ENCODE measurements at places on chromosomes 5 and 9. TPM values are rescaled to one million over a fixed set of nuclear protein-coding genes. Genes with fewer than 3 reads are reported as not detected.

SH3RF2 gene
- total RNA-seq = 18.9 TPM

DNA sequence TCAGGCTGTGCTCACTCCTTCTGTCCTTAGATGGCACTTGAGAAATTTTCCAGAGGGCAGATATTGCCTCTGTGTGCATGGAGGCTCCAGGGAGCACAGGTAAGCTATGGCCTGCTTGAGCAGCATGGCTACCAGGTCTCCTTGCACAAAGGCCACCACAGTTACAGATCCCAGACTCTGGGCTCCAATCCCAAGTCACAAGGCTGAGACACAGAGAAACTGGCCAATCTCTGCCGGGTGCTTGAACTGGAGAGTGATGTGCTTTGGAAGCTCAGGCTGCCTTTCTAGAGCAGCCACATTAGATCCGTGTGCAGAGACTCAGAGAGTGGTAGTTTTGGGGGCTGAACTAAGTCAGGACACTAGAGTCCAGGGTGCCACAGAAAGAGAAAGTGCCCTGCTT is 145.7 kb downstream of the SEMA6A start:
- no peak for DNase-seq

C5orf58 gene
- 2.4 TPM for total RNA-seq

- DNase-seq = no peak
These were observed 288.6 kb downstream of the ICE1 start for GRCh38 chr5:5711112-5711511.

DNA sequence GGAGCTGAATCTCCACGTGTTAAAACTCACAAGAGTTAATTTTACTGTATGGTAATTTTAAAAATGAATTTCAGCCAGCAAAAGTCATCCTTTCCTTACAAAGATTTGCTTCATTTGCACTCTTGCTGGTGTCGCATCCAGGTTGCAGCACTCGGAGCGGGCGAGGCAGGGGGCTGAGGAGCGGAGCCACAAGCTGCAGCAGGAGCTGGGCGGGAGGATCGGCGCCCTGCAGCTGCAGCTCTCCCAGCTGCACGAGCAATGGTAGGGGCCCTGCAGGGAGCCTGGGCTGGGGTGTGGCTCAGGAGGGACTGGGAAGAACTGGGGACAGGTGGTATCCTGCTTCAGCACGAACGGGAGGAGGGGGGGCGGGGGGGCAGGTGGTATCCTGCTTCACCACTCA is 27.1 kb downstream of the HNRNPH1 start:
- DNase-seq = no peak

- peak; percentile 92 for DNase-seq
These were observed 94.4 kb upstream of the IFNE start for GRCh38 chr9:21576331-21577189.

GRCh38 chr9:136359774-136360718 is 3.5 kb downstream of the DNLZ start:
- no peak for DNase-seq

NPR3 gene
- 0.29 TPM for total RNA-seq

DNA sequence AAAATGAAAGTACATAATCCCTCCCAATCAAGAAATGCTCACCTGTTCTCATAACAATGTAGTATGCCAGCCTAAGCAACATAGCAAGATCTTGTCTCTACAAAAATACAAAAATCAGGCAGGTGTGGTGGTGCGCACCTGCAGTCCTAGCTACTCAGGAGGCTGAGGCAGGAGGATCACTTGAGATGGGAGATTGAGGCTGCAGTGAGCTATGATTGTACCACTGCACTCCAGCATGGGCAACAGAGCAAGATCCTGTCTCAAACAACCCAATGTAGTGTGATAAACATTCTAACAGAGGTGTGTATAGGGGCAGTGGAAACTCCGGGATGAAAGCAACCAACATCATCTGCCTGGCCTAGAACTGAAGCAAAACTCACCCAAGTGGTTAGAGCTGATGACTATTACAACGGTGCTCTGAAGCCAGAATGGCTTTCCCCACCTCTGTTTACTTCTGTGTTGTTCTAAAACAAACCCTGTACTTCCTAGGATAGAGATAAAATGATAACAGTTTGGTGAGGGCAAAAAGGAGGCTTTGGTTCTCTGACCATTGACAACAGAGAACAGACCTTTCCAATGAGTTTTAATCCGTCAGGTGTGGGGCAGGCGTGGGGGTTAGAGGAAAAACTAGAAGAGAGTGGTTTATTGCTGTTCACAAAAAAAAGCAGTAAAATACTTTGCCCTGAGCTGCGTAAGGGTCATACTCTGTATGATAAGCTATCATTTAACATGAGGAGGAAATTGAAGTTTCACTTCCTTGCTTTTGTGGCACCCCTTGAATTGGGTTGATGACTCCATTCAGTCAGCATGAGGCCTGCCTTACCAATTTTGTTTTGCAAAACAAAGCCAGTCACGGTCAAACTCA is 18.9 kb downstream of the WNT8A start:
- DNase-seq = no peak

- no peak for DNase-seq
These were observed 2263.8 kb upstream of the ACO1 start for GRCh38 chr9:30120666-30121065.

GRCh38 chr9:98256756-98257155 is 1.3 kb upstream of the TBC1D2 start:
- DNase-seq = no peak

- no peak for DNase-seq
These were observed 26.8 kb upstream of the STXBP1 start for GRCh38 chr9:127585161-127585819.

GRCh38 chr9:132231019-132231701 is 69.3 kb downstream of the NTNG2 start:
- DNase-seq = no peak

- no peak for DNase-seq
These were observed 412.5 kb upstream of the POU5F2 start for GRCh38 chr5:94153736-94154450.

RNF183 gene
- not detected for total RNA-seq

DNA sequence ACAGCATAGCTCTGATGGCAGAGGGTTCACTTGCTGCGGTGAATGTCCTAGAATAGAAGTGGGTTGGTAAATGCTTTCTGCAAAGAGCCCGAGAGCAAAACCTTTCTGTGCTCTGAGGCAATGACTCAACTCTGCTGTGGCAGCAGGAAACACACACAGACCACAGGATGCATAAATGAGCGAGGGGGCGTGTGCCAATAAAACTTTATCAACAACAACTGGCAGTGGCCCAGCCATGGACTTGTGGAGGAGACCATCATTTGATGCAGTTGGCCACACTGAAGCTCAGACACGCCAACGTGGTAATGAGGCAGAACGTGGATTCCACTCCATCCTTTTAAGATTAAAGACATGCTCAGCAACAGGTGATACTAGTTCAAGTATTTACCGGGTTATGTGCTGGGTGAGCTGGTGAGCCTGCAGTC is 6.8 kb downstream of the MRPL36 start:
- peak; percentile 97 for DNase-seq

GRCh38 chr9:34653151-34654072 is 1.4 kb downstream of the IL11RA start:
- DNase-seq = no peak

GRCh38 chr9:2248768-2249265 is 233.7 kb downstream of the SMARCA2 start:
- DNase-seq = no peak

FBXW11 gene
- 57.9 TPM for total RNA-seq

SAXO1 gene
- total RNA-seq = not detected

GABRA1 gene
- total RNA-seq = not detected

- DNase-seq = no peak
These were observed 631.8 kb downstream of the GABRG2 start for GRCh38 chr5:162699361-162699760.

DRD1 gene
- not detected for total RNA-seq

- peak; percentile 50 for DNase-seq
These were observed 143.6 kb downstream of the CDH9 start for GRCh38 chr5:26894719-26895263.

- peak; percentile 15 for DNase-seq
These were observed 928 bp downstream of the HACD4 start for GRCh38 chr9:21030389-21031035.

SPATA31D3 gene
- total RNA-seq = 0.07 TPM

DNA sequence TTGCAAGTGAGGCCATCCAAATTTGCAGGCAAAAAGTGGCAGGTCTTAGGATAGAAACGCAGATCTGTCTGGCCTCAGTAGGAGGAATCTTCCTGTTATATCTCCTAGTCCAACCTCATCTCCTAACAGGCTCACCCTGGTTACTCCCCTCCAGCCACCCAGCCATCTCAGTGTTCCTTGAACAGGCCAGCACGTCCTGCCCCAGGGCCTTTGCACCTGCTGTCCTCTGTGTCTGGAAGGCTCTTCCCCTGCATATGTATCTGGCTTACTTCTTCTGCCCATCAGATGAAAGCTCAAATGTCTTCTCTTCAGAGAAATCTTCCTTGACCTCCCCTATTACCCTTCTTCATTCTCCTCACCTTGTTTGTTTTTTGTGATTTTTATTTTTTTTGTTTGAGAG is 107.3 kb upstream of the ALDH1B1 start:
- DNase-seq = no peak

CDKN2B gene
- total RNA-seq = not detected

DNA sequence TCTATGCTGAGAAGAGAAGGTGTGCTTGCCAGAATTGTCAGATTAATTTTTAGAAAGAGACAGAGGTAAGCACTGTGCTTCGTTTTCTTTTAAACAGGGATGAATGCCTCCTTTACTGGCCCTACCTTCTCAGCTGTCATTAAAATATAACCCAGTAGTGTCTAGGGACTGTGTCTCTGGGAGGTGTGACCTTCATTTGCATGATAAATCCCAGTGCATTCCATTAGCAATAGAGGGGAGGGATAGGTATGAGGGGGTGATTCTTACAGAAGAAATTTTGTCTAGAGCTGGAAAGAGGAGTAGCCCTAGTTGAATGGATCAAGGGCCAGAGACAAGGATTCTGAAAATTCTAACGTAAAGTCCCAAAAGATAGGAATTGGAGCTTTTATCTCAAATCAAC is 351.5 kb downstream of the BNC2 start:
- no peak for DNase-seq

DNA sequence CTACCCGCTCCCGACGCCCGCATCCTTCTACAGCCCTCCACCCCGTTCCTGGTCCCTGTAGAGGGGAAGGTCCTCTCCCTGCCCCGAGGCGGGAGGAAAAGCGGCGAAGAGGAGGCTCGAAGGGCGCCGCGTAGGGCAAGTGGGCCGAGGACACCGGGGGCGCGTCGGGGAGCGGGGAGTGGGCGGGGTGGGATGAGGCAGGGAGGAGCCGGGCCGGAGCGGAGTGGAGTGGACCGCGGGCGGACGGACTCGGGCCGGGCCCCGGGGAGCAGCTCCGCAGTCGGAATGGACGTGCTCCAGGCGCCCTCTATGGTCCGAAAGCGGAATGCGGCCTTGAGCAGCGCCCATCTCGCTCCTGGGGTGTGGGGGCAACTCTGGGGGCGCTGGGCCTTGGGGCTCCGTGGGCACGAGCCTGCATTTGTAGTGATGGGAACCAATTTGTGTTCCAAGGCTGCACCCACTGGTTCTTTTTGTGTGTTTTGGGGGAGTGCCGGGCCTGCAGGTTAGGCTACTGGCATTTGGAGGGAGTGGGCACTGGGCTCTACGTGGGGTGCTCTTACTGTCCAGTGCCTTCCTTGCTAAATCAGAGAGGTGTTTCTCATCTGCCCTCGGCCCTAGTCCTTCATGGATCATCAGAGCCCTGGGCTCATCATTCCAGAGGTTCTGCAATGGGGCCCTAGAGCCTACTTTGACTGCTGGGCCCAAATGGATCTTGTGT is 7.3 kb downstream of the IRX1 start:
- DNase-seq = no peak

GNG10 gene
- 72.0 TPM for total RNA-seq

ADGRV1 gene
- 0.43 TPM for total RNA-seq

- DNase-seq = peak; percentile 25
These were observed 39.4 kb downstream of the MRPS27 start for GRCh38 chr5:72280581-72281069.

DNA sequence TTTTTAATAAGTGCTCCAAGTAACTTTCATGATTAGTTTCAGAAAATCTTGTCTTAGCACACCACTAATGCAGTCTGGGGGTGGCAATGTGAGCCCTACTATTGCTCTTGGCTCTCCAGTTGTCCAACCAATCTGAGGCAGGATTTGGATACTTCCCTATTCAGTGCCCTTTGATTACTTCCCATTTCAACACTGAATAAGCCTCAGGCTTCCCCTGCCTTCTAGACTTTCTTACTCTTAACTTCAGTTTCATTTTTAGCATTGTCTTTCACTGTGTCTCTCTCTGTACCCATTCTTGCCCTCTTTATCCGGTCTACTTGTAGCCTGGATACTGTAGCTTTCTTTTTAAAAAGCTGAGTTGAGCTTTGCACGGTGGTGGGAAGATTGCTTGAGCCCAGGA is 186.1 kb downstream of the C9orf152 start:
- no peak for DNase-seq

DNA sequence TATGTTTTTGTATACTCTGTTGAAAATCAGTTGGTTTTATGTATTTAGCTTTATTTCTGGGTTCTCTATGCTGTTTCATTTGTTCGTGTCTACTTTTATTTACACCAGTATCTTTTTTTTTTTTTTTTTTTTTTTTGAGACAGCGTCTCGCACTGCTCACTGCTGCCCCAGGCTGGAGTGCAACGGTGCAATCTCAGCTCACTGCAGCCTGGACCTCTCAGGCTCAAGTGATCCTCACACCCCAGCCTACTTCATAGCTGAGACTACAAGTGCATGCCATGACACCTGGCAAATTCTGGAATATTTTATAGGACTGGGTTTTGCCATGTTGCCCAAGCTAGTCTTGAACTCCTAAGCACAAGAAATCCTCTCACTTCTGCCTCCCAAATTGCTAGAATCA is 869.4 kb upstream of the CDH6 start:
- peak; percentile 20 for DNase-seq

KIF20A gene
- 99.6 TPM for total RNA-seq

GRCh38 chr9:35070823-35071813 is 1.3 kb downstream of the VCP start:
- DNase-seq = no peak

DNA sequence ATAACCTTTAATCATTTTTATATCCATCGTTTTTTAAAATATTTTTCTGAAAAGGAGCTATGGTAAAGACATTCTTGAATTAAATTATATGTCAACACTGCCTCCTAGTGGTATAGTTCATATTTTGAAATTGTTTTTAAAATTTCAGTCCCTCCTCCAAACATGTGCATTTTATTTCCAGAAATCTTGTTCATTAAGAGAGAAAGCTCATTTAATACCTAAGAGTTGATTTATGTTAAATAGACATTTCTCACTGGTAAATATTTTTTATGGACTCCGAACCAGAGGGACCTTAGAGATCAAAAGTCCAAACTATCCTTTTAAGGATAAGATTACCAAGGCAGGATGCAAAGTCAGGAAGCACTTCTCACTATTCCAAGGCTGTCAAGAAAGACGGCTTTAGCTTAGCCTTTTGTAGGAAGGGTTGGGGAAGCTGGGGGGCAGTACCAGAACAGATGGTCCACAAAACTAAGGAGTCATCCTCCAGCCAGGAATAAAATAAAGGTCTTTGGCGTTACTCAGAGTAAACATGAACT is 21.6 kb downstream of the BHMT start:
- DNase-seq = peak; percentile 46

IL4 gene
- not detected for total RNA-seq

KCNV2 gene
- total RNA-seq = not detected

DNA sequence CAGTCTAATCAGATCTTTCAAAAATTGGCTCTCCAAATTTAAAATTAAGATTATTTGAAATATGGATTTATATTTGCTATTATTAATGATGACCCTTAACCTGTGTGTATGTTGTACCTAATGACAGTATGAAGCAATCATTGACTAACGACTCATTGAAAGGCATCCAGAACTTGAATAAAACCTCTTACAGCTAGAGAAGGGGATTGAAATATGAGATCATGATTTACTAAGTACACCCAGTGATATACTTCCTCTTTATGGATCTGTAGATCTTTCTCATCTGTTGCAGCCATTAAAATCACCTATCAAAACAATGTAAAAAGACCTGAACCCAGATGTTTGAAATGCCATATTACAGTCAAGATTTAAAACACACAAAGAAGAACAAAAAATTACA is 126.5 kb downstream of the RPS23 start:
- DNase-seq = no peak
